Vagina (tissue), 2 donors: ENCODE measurements at places on chromosomes 3 and 15.

GRCh38 chr3:16430717-16431630 is 82.5 kb downstream of the RFTN1 start:
- H3K27ac ChIP-seq, result no peak overlapping the region
- no peaks in the 10 kb centered on the region for H3K36me3 ChIP-seq
- H3K4me1 ChIP-seq, result peaks cover 12% of the 10 kb centered on the region
- DNase-seq, result no peak
- no peaks in the 10 kb centered on the region for H3K27me3 ChIP-seq
- H3K4me3 ChIP-seq, result no peak overlapping the region

GRCh38 chr3:177657243-177657642 is 460.0 kb upstream of the TBL1XR1 start:
- peaks cover 14% of the 10 kb centered on the region for H3K4me1 ChIP-seq
- no peaks in the 10 kb centered on the region for H3K27me3 ChIP-seq
- no peak for DNase-seq
- no peak overlapping the region for H3K4me3 ChIP-seq

DNA sequence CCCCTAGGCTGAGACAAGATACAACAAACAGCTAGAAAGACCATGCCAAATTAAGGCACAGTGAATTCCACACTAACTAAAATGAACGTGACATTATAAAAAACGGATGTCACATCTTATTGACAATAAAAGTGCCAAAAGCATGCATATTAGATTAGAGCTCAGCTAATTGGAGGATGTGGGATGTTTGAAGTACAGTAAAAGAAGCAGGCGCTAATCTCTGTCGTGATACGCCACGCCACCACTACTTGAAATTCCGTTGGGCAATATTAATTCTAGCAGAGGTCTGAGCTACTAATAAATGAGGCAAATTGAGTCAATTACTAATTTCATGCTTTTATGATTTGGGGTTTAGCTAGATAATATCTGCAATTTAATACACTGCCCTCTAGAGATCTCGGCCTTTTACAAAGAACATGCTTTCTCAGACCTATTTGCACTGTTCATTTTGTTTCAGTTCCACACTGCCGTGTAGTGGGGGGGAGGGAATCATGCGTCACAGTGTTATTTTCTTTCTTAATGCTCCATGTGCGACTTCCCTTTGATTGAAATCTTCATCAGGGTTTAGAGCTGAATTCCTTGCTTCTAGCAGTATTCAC is 52.9 kb upstream of the ROBO2 start:
- no peaks in the 10 kb centered on the region for H3K27me3 ChIP-seq
- H3K4me3 ChIP-seq, result no peak overlapping the region
- H3K36me3 ChIP-seq, result no peaks in the 10 kb centered on the region
- no peaks in the 10 kb centered on the region for H3K4me1 ChIP-seq

DNA sequence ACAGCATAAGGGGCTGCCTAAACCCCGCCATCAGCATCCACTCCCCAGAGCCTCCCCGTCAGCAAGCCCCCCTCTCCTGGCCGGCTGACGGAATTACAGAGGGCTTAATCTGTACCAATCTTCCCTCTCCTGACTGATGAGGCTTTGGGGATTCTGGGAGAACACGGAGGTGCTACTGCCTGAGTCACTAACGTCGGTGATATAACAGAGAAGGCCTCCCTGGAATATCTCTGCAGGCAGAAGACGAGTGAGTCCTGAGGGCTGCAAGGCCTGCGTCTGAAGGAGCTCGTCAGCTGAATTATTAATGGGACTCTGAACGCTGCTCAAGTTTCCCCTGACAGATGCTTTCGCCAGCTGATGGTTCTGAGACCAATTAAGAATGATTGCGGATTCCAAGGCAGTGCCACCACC is 147.7 kb downstream of the XXYLT1 start:
- H3K27ac ChIP-seq, result no peak overlapping the region
- no peak overlapping the region for H3K4me3 ChIP-seq
- no peaks in the 10 kb centered on the region for H3K36me3 ChIP-seq
- peaks cover 20% of the 10 kb centered on the region for H3K4me1 ChIP-seq
- DNase-seq, result no peak

DNA sequence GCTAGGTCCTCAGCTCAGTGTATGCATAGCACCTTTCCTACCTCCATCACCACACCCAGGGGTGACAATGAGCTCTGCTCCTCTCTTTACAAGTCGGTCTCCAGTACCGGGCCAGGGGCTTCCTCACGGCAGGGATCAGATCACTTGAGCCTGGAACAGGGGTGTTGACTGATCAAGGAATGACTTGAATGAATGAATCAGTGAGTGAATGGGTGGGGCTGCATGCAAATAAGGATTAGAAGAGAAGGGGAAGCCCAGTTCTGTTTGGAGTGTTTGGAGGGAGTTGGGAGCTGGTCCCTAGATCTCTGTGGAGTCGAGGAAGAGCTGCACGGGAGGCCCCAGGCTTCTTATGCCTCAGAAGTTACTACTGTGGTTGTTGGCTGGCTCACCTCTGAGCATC is 87.0 kb downstream of the TMEM266 start:
- no peaks in the 10 kb centered on the region for H3K27me3 ChIP-seq
- no peak overlapping the region for H3K4me3 ChIP-seq
- no peak overlapping the region for H3K27ac ChIP-seq
- H3K36me3 ChIP-seq, result no peaks in the 10 kb centered on the region

- no peak overlapping the region for H3K27ac ChIP-seq
- no peaks in the 10 kb centered on the region for H3K27me3 ChIP-seq
- DNase-seq, result no peak
- H3K4me3 ChIP-seq, result no peak overlapping the region
- no peaks in the 10 kb centered on the region for H3K36me3 ChIP-seq
- no peaks in the 10 kb centered on the region for H3K4me1 ChIP-seq
These were observed 96.6 kb upstream of the PLXND1 start for GRCh38 chr3:129702934-129703712.

GRCh38 chr15:74235962-74236361 is at the start of gene CCDC33:
Gene CCDC33, plus strand, starts transcription at chr15:74236326. Its CDS starts 394 bp downstream, at chr15:74236720.
- H3K27ac ChIP-seq, result no peak within 1 kb of the TSS
- H3K27me3 ChIP-seq, result no peaks in the 10 kb centered on the region
- peaks cover 6% of the 10 kb centered on the region for H3K4me1 ChIP-seq
- no peak for DNase-seq
- H3K36me3 ChIP-seq, result no peaks in the 10 kb centered on the region
- H3K4me3 ChIP-seq, result no peak within 1 kb of the TSS

- H3K27me3 ChIP-seq, result no peaks in the 10 kb centered on the region
- no peak overlapping the region for H3K4me3 ChIP-seq
- peaks cover 21% of the 10 kb centered on the region for H3K4me1 ChIP-seq
- H3K36me3 ChIP-seq, result no peaks in the 10 kb centered on the region
- peak overlapping the region; percentile 52 for H3K27ac ChIP-seq
These were observed 88.2 kb downstream of the PTPRG start for GRCh38 chr3:61649381-61650170.

GRCh38 chr3:170642882-170643601 is 57.2 kb upstream of the SLC7A14 start:
- H3K36me3 ChIP-seq, result no peaks in the 10 kb centered on the region
- DNase-seq, result no peak
- H3K4me3 ChIP-seq, result no peak overlapping the region
- no peaks in the 10 kb centered on the region for H3K27me3 ChIP-seq
- no peaks in the 10 kb centered on the region for H3K4me1 ChIP-seq

- no peaks in the 10 kb centered on the region for H3K36me3 ChIP-seq
- H3K27ac ChIP-seq, result peak overlapping the region; percentile 16
- H3K27me3 ChIP-seq, result no peaks in the 10 kb centered on the region
- no peak for DNase-seq
- H3K4me3 ChIP-seq, result no peak overlapping the region
These were observed 95.0 kb downstream of the FNDC3B start for GRCh38 chr3:172134352-172134751.

GRCh38 chr3:141326626-141327025 is 41.7 kb upstream of the ZBTB38 start:
- DNase-seq, result no peak
- no peak overlapping the region for H3K4me3 ChIP-seq
- no peaks in the 10 kb centered on the region for H3K27me3 ChIP-seq
- no peaks in the 10 kb centered on the region for H3K4me1 ChIP-seq
- H3K27ac ChIP-seq, result no peak overlapping the region
- no peaks in the 10 kb centered on the region for H3K36me3 ChIP-seq

GRCh38 chr15:30001602-30002001 is 81.2 kb upstream of the GOLGA8J start:
- no peak overlapping the region for H3K4me3 ChIP-seq
- no peak for DNase-seq
- no peaks in the 10 kb centered on the region for H3K36me3 ChIP-seq

GRCh38 chr15:89825271-89825940 is 10.8 kb upstream of the ANPEP start:
- peaks cover 21% of the 10 kb centered on the region for H3K4me1 ChIP-seq
- no peak overlapping the region for H3K27ac ChIP-seq
- no peak for DNase-seq
- H3K27me3 ChIP-seq, result no peaks in the 10 kb centered on the region
- H3K36me3 ChIP-seq, result no peaks in the 10 kb centered on the region

- H3K4me3 ChIP-seq, result no peak overlapping the region
- H3K27ac ChIP-seq, result no peak overlapping the region
- no peaks in the 10 kb centered on the region for H3K36me3 ChIP-seq
- no peak for DNase-seq
- no peaks in the 10 kb centered on the region for H3K27me3 ChIP-seq
These were observed 42.4 kb upstream of the KY start for GRCh38 chr3:134693226-134693625.

- no peak overlapping the region for H3K4me3 ChIP-seq
- H3K4me1 ChIP-seq, result no peaks in the 10 kb centered on the region
- no peak for DNase-seq
- no peaks in the 10 kb centered on the region for H3K36me3 ChIP-seq
These were observed 173.2 kb downstream of the APBA2 start for GRCh38 chr15:29058903-29059539.

GRCh38 chr3:170689296-170689829 is 103.5 kb upstream of the SLC7A14 start:
- DNase-seq, result no peak
- H3K27me3 ChIP-seq, result no peaks in the 10 kb centered on the region
- peaks cover 10% of the 10 kb centered on the region for H3K4me1 ChIP-seq
- H3K27ac ChIP-seq, result no peak overlapping the region
- no peak overlapping the region for H3K4me3 ChIP-seq

DNA sequence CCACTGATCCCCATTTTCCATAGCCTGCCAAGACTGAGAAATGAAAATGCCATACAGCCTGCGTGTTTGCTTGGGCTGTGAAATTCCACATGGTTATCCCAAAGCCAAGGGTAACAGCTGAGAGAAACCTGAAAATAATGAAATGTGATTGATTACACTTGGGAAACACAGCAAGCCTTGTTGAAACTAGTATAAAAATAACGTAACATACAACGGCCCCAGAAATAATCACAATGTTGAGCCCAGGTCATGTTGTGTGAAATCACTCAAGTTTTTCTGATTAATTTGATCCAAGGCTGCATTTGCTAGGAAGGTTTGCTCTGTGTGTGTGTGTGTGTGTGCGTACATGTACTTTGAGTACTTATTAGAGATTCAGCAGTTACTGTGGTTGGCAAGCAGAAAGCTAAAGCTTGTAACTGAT is 269.0 kb downstream of the OXSM start:
- H3K4me3 ChIP-seq, result no peak overlapping the region
- H3K27ac ChIP-seq, result no peak overlapping the region
- no peaks in the 10 kb centered on the region for H3K36me3 ChIP-seq

- no peak overlapping the region for H3K4me3 ChIP-seq
- H3K36me3 ChIP-seq, result no peaks in the 10 kb centered on the region
- H3K27me3 ChIP-seq, result no peaks in the 10 kb centered on the region
These were observed 43.6 kb downstream of the DNAH12 start for GRCh38 chr3:57500506-57500905.

GRCh38 chr3:35422836-35423601 is 216.3 kb upstream of the ARPP21 start:
- no peaks in the 10 kb centered on the region for H3K4me1 ChIP-seq
- H3K27me3 ChIP-seq, result no peaks in the 10 kb centered on the region
- H3K4me3 ChIP-seq, result no peak overlapping the region
- no peak for DNase-seq
- H3K36me3 ChIP-seq, result no peaks in the 10 kb centered on the region
- H3K27ac ChIP-seq, result no peak overlapping the region

GRCh38 chr15:47965297-47965696 is 155.5 kb upstream of the SLC24A5 start:
- no peaks in the 10 kb centered on the region for H3K27me3 ChIP-seq
- no peak for DNase-seq
- no peak overlapping the region for H3K4me3 ChIP-seq
- no peaks in the 10 kb centered on the region for H3K36me3 ChIP-seq

DNA sequence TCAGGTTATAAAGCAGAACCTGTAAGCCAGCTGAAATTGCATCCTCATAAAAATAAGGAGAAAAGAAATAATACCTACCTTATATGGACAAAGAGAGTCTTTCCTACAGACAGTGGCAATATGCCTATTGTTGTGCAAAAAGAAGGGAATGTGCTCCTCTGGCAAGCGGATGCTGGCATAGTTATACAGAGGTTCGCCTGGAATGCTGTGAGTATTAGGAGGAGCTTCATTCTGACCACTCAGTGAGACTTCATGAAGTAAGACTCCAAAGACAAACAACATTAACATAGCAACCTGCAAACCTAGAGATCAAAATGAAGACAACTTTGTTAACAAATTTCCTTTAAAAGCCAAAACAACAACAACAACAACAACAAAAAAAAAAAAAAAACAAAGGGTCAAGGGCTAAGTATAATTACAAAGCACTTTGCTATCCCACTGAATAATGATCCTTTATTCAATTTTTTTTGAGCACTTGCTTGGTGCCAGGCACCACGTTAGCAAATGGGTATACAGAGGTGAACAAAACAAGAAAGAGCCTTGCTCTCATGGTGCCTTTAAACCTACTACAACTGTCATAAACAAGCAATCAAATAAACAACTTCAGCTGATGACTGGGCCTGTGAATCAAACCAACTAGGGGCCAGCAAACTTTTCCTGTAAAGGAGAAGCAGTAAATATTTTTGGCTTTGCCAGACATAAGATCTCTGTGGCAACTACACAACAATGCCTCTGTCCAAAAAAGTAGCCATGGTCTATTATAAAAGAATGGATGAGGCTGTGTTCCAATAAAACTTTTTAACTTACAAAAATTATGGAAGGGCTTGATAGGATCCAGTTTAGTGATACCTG is 3.7 kb downstream of the EOGT start:
- H3K27ac ChIP-seq, result no peak overlapping the region
- H3K36me3 ChIP-seq, result peaks cover 15% of the 10 kb centered on the region
- H3K4me3 ChIP-seq, result no peak overlapping the region
- no peaks in the 10 kb centered on the region for H3K27me3 ChIP-seq

- no peak overlapping the region for H3K4me3 ChIP-seq
- no peak overlapping the region for H3K27ac ChIP-seq
- no peak for DNase-seq
- no peaks in the 10 kb centered on the region for H3K36me3 ChIP-seq
- no peaks in the 10 kb centered on the region for H3K27me3 ChIP-seq
These were observed 268.1 kb upstream of the CRBN start for GRCh38 chr3:3447641-3448040.

DNA sequence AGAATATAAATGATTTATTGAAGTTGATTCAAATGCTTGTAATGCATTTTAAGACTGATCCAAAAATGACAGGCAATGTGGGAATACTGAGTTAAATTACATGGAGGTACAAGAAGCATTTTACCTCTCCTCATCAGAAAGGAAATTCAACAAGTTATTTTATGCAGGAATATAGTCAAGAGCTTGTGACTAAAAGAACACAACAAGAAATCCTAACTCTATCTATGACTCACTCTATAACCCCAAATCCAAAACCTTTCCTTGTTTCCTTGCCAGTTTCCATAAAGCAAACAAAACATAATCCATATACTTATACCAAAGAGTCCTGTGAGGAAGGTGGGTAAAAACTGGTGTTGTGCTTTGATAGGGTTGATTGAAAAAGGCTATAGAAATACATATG is 30.8 kb downstream of the SIN3A start:
- DNase-seq, result no peak
- H3K4me3 ChIP-seq, result no peak overlapping the region
